ENCODE measurements at places on chromosomes 4 and X. TPM values are rescaled to one million over a fixed set of nuclear protein-coding genes. Genes with fewer than 3 reads are reported as not detected.

DNA sequence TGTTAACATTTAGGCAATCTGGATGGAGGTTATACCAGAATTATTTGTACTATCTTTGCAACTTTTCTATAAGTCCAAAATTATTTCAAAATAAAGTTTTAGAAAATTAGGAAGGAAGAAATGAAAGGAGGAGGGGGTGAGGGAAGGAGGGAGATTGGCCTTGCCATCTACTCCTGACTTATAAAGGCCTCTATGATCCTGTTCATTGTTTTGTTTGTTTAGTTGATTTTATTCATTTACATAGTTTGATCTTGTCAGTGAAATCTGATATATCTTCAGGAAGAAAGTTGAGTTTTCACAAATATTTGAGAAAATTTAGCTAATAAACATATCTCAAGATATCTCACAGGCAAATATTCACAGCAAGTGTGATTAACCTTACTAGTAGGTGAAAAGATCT is 189.3 kb upstream of the NOCT start:
- H3K27ac ChIP-seq = no peak overlapping the region
- H3K4me3 ChIP-seq = no peak overlapping the region
- 0 out of 2 replicates have a peak, but pooled peaks cover 5% of the 10 kb centered on the region for H3K27me3 ChIP-seq
- no peaks in the 10 kb centered on the region for H3K4me1 ChIP-seq
- H3K36me3 ChIP-seq = no peaks in the 10 kb centered on the region
- DNase-seq = no peak

Gene CSAG3
- 12.7 TPM for total RNA-seq

GRCh38 chrX:153065389-153065788 is 6.9 kb upstream of the PNMA6A start:
- no peaks in the 10 kb centered on the region for H3K27me3 ChIP-seq
- no peaks in the 10 kb centered on the region for H3K36me3 ChIP-seq

Gene TMSB4X
- 1,292 TPM for total RNA-seq

Gene TGIF2LX
- not detected for total RNA-seq

DNA sequence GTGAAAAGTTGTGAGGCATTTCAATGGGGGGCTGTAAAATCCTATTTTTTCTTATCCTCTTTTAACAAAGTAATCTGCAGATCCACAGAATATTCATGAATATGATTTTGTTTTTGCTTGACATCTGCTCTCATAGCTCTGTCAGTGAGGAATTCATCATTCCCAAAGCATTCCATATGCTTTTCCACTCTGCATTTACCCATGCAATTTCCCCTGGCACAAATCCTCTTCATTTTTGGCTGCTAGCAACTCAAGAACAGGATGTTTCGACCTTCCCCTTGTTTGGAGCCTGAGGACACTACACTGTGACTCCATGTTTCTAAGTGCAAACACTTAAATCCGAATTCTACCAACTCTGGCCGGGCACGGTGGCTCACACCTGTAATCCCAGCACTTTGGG is 48.5 kb downstream of the KLHL15 start:
- peaks cover 3% of the 10 kb centered on the region for H3K4me1 ChIP-seq
- H3K4me3 ChIP-seq = no peak overlapping the region
- H3K27ac ChIP-seq = no peak overlapping the region
- DNase-seq = no peak
- no peaks in the 10 kb centered on the region for H3K27me3 ChIP-seq

- no peak for DNase-seq
- no peak overlapping the region for H3K27ac ChIP-seq
- H3K36me3 ChIP-seq = no peaks in the 10 kb centered on the region
- H3K4me1 ChIP-seq = no peaks in the 10 kb centered on the region
- no peaks in the 10 kb centered on the region for H3K27me3 ChIP-seq
These were observed 483.6 kb downstream of the SH2D1A start for GRCh38 chrX:124829930-124830329.

- H3K4me1 ChIP-seq = no peaks in the 10 kb centered on the region
- no peak for DNase-seq
These were observed 37.1 kb upstream of the XPNPEP2 start for GRCh38 chrX:129701624-129702069.

DNA sequence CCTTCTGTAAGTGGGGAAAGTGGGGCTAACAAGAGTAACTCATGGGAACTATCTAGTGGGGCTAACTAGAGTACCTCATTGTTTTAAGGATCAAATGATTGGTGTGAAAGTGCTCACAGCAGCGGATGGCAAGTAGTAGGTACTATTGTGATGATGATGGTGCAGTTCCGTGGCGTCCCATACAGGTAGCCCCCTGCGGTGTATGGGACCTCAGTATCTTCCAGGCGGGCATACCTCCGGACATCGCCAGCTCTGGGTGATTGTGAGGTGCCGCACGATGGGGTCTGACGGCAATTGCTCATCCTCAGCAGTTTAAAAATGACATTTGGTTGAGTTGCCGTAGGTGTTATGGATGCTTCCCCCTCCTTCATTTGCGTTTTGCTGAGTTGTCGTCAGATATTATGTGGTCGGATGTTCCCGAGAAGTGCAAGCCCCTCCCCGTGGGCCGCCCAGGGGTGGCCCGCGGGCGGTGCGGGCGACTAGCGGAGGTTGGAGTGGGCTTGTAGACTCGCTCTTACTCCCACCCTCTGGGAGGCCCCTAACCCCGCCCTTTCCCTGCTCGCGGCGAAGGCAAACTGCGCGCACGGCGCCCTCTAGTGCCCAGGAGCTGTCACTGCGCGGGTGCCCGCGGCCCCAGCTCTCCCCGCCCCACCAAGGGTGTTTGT is 18.3 kb upstream of the GPR101 start:
- H3K36me3 ChIP-seq = no peaks in the 10 kb centered on the region
- H3K27ac ChIP-seq = no peak overlapping the region
- H3K27me3 ChIP-seq = no peaks in the 10 kb centered on the region
- peak; percentile 75 for DNase-seq

DNA sequence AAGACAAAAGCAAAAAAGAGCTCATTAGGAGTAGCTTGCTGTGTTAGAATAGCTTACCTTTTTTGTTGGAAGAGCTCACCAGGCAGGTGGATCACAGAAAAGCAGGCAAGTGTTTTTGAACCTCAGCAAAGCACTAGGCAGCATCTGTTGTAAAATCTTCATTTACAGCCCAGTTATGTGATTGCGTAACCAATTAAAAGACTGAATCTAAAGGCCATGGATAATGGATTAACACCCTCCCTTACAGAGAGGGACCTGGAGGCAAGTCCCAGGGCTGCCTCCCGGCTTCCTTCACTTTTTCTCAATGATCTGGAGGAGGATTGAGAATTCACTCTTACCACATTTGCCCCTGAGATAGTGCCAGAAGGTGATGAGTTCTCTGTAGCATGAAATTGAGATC is 51.1 kb downstream of the MAMLD1 start:
- no peaks in the 10 kb centered on the region for H3K27me3 ChIP-seq
- DNase-seq = no peak
- H3K36me3 ChIP-seq = no peaks in the 10 kb centered on the region
- H3K4me3 ChIP-seq = no peak overlapping the region

DNA sequence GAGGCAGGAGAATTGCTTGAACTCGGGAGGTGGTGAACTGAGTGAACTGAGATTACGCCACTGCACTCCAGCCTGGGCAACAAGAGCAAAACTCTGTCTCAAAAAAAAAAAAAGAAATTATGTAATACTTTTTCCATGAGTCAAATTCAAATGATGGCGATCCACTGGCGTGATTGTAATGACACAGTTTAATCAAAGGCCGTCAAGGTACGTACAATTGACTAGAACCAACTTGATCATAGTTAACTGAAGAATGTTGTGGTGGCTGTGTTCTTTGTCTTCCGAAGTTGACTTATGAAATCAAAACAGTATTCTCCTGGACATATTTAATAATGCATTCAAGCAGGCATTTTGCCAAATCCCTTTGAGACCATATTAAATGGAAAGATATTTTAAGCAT is 318.6 kb upstream of the FAT1 start:
- H3K4me3 ChIP-seq = no peak overlapping the region
- H3K27ac ChIP-seq = no peak overlapping the region
- no peaks in the 10 kb centered on the region for H3K4me1 ChIP-seq
- DNase-seq = no peak

GRCh38 chr4:76388160-76388908 is 32.6 kb downstream of the CCDC158 start:
- no peaks in the 10 kb centered on the region for H3K27me3 ChIP-seq
- H3K27ac ChIP-seq = no peak overlapping the region
- H3K36me3 ChIP-seq = no peaks in the 10 kb centered on the region
- H3K4me3 ChIP-seq = no peak overlapping the region

- DNase-seq = peak; percentile 11
- no peak overlapping the region for H3K4me3 ChIP-seq
- peaks cover 23% of the 10 kb centered on the region for H3K27me3 ChIP-seq
- H3K4me1 ChIP-seq = no peaks in the 10 kb centered on the region
These were observed 48.8 kb downstream of the MAP7D2 start for GRCh38 chrX:20067709-20068561.

Gene SATL1
- total RNA-seq = not detected

DNA sequence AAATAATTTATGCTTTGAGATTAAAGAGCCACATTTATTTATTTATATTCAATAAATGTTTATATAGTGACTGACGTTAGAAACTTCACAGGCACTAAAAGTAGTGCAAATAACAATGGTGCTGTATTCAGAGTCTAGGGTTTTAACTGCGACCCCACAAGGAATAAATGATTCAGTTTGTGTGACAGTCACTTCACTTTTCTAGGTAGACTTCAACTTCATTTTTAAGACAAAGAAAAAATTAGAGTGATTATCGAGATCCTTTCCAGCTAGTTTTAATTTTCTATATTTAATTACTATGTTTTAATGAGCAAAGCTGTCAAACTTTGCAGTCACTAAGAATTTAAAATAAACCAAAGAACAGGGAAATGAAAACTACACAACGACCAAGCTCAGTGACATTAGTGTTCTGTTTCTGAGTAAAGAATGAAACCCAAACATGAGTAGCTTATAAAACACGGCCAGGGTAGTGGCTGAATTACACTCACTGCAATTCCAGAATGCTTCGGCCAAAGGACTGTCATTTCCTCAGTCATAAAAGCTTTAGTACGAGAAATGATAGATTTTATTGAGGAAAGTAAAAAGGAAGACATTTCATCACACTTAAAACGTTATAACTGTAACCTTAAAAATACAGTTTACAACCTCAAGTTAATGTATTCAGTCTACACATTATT is 38.6 kb downstream of the ADGRA3 start:
- no peak overlapping the region for H3K27ac ChIP-seq
- H3K36me3 ChIP-seq = no peaks in the 10 kb centered on the region
- no peaks in the 10 kb centered on the region for H3K4me1 ChIP-seq
- DNase-seq = no peak
- no peaks in the 10 kb centered on the region for H3K27me3 ChIP-seq

DNA sequence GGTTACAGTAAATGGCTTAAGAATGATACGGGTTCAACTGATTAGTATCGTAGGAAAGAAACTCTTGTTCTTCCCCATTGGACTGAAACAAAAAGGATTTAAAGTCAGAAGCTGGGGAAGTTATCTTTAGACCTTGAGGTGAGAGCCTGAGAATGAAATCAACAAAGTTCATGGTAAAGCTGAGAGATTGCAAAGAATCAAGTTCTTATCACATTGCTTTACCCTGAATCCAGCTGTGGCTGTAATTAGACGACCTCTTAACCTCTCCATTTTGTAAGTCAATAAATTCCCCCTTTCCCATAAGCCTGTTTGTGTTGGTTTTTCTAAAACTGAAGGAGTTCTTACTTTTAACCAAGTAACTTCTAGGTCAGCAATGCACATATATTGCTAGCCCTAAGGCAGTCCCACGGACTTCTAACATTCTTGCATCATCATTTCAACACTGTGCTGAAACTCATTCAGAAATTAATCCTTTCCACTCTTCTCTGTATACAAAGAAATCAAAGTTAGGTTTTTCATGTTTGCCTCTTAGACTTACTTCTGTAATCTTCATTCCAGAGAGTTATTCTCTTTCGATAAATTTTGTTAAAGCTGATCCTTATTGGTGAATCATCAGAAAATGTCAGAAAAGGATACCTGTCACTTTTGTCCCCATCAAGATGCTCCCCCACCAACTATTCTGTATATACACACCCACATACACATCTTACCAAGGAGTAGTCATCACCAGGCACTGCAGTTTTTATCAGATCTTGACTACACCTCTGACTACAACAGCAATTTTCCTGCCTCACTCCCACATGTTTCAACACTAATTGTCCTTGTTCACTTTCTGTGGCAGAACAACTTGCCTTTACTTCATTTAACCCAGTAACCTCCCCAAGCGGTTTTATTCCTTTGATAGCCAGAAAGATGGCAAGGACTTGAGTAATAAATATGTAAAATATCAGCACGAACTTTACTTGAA is 77.9 kb upstream of the STK26 start:
- no peaks in the 10 kb centered on the region for H3K4me1 ChIP-seq
- no peak overlapping the region for H3K4me3 ChIP-seq
- no peaks in the 10 kb centered on the region for H3K36me3 ChIP-seq

GRCh38 chr4:159367781-159368080 is 264.9 kb downstream of the RAPGEF2 start:
- no peak overlapping the region for H3K4me3 ChIP-seq
- DNase-seq = no peak
- H3K36me3 ChIP-seq = no peaks in the 10 kb centered on the region
- no peak overlapping the region for H3K27ac ChIP-seq
- peaks cover 17% of the 10 kb centered on the region for H3K27me3 ChIP-seq

Gene PTCHD1
- total RNA-seq = not detected

- no peak for DNase-seq
- no peaks in the 10 kb centered on the region for H3K4me1 ChIP-seq
- no peaks in the 10 kb centered on the region for H3K36me3 ChIP-seq
- H3K4me3 ChIP-seq = no peak overlapping the region
- H3K27me3 ChIP-seq = no peaks in the 10 kb centered on the region
- H3K27ac ChIP-seq = no peak overlapping the region
These were observed 111.7 kb upstream of the HPF1 start for GRCh38 chr4:169869490-169869889.

DNA sequence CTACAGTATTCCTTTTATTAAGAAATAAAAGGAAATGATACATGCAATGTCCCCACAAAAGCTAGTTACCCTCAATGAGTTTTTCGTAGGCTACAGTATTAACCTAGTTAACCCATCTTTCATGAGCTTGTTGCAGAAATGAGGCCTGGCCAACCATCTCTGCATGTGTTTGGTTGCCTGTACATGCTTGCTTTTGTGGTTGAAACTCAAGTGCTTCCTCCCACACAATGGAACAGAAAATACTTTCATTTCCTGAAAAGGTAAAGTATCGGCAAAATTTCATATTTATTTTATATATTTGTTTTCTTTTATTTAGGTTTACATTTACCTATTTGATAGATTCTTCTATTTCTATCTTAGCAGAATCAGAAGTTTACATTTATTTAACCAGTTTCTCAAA is 214.6 kb upstream of the FAM241A start:
- DNase-seq = no peak
- H3K27me3 ChIP-seq = no peaks in the 10 kb centered on the region
- no peak overlapping the region for H3K4me3 ChIP-seq

DNA sequence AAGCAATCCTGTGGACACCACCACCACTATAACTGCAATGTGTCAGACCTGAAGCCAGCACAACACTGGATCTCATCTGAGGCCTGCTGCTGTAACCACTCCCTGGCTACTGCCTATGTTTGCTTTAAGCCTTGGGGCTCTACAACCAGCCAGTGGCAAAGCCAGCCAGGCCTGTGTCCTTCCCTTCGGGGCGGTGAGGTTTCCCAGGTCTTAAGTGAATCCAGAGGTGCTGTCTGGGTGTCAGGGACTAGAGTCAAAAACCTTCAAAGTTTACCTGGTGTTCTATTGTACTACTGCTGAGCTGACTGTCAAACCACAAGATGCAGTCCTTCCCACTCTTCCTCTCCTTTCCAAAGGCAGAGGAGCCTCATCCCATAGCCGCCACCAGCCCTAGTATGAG is 750.5 kb downstream of the FAM133A start:
- no peak for DNase-seq
- H3K27me3 ChIP-seq = no peaks in the 10 kb centered on the region
- H3K4me1 ChIP-seq = no peaks in the 10 kb centered on the region
- no peak overlapping the region for H3K27ac ChIP-seq
- no peaks in the 10 kb centered on the region for H3K36me3 ChIP-seq
- H3K4me3 ChIP-seq = no peak overlapping the region

Gene TAF7L
- total RNA-seq = not detected

Measured in K562 (cell line).